Stimulated activated CD8-positive, alpha-beta memory T cell treated with anti-CD3 and anti-CD28 coated beads, Interleukin-7, amount 100 ng/mL, for 48 hours (primary cell): ENCODE measurements at places on chromosomes 12 and 14.

- DNase-seq = no peak
These were observed 79.2 kb upstream of the BTG1 start for GRCh38 chr12:92224685-92225331.

- DNase-seq = no peak
These were observed 27.6 kb downstream of the IFNG start for GRCh38 chr12:68131867-68132414.

DNA sequence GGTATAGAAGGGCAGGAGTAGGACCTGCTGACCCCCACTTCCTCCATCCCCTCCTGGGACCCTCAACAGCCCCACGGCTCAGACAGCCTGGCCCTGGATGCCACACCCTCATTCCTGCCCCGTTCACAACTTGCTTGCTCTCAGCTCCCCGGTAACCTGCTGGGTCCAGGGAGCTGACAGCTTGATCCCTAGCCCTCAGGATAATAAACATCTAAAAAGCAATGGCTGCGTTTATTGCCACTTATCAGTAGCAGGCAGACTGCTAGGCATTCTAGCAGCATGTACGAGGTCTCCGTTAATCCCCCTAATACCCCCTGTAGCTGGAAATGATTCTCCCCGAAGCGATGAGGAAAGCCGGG lies 24.3 kb upstream of the RPLP0 start:
- no peak for DNase-seq

DNA sequence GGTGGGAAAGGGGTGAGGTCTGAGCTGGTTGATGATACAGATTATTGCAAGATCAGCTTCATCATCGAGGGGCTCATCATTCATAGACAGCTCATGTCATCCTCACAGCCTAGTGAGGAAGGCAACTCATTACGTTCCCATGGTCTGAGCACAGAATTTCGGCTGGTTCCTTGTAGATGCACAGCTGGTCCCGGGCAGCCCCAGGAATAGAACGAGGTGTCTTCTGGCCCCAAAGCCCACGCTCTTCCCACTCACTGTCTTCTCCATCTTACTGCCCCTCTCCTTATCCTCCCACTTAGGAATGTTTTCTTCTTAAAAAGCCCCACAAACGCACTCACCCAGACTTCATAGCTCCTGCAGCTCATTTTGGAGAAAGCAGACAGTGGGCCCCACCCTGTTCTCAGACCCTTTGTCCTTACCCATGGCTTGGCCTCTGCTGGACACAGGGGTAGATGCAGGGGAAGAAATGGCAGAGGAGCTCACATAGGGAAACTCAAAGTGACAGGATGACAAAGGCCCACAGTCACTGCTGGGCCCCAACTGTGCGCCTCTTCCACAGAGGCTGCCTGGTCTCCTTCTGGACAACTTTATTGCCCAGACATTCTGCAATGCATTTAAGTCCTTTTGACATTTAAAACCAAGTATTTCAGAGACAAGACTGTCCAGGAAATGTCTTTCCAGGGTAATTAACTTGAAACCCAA lies 162.2 kb downstream of the ADGRD1 start:
- DNase-seq = no peak

DNA sequence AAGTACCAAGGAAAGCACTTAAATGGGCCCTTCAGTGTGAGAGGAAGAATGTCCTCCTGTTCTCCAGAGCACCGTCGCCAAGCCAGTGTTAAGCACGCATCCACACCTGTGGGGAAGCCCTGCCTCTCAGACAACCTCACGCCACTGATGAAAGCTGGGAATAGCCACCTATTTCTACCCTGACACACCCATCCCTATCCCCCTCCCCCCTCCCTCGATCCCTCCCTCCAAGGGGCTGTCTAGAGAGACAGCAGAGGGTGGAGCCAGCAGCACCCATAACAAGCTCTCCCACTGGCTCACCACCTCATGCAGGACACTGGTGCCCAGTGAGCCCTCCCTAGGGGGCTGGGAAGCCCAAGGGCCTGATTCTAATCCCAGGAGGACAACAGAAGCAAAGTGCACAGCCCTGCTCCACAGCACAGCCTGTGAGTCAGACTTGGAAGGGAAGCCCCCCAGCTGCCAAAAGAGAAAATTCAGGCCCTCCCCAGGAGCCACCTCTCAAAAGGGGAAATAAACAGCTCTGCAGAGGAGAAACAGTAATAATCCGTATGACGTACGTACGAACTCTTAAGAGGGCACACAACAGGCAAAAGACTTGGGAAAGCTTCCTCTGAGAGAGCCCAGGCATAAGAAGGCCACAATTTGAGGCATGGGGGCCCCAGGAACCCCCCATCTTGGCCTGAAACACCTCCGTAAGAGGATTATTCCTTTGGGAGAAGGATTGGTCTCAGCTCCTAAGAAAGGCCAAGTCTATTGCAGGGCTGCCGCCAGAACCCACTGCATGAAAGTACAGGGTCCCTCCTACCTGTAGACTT lies 7.8 kb downstream of the PITPNM2 start:
- DNase-seq = no peak

DNA sequence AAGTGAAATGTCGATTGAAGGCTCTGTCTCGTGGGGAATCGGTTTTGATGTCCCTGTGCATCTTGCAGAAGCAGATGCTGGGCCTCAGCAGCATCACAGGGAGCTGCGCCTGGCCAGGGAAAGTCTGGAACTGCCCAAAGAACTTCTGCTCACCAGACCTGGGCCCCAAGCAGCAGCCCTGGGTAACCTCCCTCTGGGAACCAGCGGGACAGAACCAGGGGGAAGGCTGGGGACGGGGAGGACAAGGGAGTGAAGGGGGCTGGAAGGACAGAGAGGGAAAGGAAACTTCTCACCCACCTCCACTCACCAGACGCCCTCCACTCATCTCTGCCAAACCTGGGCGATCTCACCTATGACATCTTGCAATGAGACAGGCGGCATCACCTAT lies 26.8 kb upstream of the C14orf180 start:
- no peak for DNase-seq

DNA sequence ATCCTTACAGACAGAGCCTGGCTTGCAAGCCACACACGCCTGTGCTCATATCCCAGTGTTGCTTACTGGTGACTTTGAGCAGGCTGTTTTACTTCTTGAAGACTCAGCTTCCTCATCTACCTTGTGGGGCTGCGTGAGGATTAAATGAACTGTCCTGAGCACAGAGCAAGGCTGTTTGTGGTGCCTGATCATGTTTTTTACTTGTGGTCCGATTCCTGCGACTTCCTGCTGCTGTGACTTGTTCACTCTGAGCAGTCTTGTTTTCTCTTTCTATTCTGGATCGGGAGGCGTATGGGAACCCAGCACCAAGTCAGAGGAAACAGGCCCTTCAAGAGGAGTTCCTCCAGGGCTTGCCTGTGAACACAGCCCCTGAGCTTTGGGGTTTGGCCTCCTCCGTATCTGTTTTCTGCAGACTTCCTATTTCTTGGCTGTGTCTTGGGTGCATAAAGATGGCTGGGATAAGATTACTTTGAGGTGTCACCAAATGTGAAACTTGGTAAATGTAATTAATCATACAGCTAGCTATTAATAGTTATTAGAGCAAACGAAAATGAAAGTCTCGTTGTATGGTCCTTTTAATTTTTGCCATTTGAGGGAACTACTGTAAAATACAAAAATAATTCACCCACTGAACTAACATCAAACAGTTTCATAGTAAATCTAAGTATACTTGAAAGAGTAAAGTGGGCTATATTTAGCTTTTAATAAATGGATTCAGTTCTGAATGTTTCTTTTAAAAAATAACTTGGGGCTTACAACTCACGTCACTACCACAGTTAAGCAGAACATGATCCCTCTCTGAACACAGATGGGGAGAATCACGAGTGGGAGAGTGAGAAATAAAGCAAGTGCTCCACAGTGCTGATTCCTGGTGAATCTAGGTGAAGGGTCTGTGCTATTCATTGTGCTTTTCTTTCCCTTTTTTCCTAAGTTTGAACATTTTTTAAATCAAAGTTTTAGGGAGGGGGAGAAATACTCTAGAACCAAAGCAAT lies 251.5 kb downstream of the FOXN3 start:
- DNase-seq = no peak

DNA sequence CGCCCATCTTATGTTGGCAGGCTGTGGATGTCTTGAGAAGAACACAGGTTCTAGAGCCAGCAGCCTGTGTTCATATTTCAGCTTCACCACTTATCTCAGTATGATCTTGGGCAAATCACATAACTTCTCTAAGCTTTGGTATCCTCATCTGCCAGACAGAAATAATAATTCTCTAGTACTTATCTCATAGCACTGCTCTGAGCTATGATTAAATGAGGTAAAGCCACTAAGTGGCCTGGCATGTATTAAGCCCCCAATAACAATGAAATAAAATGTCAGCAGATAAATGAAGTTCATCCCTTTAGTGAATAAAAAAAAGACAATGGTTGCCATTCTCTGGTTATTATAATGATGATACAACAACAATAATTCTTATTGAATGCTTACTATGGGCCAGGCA lies 104.9 kb upstream of the EEA1 start:
- no peak for DNase-seq

DNA sequence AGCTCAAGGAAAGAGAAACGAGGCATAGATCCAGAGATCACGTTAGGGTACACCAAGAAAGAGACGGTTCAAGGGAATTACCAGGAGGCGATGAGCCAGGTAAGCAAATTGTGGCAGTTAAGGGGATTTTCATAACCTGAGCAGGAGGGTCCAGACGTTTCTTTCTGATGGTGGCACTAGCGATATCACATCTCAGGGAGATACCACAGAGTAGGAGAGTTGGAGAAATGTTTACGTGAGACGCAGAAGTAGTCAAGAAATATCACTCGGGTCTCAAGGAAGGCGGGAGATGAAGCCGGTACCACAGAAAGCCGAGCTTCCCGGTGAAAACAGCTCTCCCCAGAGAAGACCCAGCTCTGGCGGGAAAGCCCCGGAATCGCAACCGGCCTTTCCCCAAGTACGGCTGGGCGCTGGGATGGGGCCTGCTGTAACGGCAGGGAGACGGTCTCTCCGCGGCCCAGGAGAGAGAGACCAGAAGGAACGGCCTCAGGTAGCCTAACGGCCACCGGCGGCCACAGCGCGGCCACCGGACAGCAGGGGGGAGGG lies 485 bp downstream of the SENP1 start:
- DNase-seq = no peak

DNA sequence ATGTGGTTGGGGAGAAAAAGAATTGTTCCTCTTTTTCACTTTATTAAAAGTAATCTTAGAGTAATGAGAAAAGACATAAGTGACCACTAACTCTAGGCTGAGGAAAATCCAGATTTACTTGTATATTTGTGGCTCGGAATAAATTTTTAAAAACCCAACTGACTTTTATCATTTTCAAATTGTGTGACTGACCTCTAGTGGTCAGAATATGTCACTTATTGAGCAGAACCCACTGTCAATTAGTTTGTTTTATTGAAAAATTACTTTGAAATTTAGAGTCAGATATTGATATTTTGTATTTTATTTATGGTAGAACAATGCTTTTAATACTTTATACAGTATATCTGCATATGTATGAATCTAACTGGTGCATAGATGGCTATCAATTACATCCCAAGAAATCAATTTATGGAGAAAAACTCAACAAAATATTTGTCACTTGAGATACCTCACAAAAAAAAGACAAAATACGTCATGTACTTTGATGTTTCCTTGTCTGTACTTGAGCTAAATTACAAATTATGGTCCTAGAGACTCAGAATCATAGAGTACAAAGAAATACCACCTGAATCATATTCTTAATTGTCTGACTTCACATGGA lies 229.4 kb downstream of the CNTN1 start:
- DNase-seq = no peak

- DNase-seq = no peak
These were observed 15.3 kb downstream of the VPS37B start for GRCh38 chr12:122880668-122881067.

DNA sequence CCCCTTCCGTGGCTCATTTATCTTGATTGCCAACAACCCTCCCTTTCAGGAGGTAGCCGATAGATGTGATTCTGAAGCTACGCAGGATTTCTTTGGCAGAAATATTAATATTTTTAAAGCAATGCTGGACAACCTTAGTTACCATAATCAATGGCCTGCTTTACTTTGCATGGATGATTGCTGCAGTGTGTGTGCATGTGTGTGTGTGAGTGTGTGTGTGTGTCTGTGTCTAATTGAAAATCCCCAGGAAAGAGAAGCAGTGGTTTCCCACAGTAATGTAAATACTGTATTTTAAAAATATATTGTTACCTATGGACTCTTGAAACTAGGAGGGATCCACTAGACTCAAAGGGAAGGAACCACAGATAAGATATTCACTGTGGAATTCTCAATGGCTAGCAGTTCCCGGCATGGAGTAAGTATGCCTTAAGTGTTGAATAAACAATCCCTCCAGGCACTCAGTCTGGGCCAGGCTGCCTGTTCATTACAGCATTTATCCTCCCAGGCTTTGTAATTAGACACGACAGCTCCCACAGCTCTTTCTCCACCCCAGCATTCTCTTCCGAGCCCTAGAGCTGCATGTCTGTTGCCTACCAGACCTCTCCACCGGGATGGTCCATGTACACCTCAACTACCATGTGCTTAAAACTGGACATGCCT lies 22.5 kb upstream of the C14orf132 start:
- no peak for DNase-seq

- DNase-seq = no peak
These were observed 5.4 kb upstream of the SLC22A17 start for GRCh38 chr14:23358042-23358441.

- no peak for DNase-seq
These were observed 14.6 kb downstream of the GNS start for GRCh38 chr12:64744422-64745258.

- peak; percentile 30 for DNase-seq
These were observed 63.5 kb downstream of the DGLUCY start for GRCh38 chr14:91177073-91178034.

DNA sequence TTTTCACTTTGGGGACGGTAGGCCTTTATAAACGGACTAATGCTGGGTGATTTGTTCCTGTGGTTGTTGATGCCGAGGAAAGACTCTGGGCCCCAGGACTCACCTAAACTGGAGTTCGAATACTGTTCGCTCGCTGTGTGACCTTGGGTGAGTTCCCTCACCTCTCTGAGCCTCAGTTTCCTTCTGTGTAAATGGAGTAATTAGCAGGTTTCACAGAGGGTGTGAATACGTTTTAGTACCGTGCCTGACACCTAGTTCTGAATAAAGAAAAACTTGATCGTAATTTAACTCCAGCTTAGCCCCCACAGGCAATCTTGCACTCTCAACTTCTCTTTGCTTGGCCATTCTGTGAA lies 505 bp downstream of the UBE3B start:
- no peak for DNase-seq

DNA sequence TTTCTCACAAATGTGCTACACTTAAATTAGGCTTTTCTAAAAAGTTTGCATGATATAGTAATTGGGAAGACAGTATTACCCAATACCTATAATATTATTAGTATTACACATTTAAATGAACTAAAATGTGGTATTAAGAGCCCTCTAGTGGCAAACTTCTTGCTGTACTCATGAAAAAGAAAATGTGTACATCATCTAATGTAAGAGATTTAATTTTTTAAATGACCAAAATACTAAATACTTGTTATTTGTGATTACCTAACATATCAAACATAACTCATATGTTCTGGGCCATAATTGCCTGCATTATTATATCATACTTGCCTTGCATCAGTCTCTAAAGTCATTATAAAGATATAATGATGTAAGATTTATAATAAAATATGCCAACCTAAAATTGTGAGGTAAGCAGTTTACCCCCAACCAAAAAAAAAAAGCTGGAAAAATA lies 64.2 kb downstream of the DNAI7 start:
- no peak for DNase-seq
